ENCODE measurements at places on chromosomes 4 and X.

DNA sequence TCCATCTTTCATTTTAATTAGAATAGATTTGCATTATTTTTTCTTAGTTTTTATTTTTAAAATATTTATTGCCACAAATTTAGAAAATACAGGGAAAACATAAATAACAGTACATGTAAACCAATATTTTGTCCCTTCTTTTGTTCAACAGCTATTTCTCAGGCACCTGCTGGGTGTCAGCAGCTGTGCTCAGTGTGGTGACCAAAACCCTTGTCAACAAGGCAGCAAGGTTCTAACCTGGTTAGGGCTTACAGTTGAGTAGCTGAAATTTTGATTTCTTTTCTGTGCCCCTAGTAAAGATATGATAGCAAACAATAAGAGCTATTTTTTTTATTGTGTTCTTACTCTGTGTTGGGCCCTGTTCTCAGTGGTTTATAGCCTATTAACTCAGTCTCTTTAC, 128.1 kb downstream of the PTTG2 start:
- no peak for DNase-seq

- no peak for DNase-seq
Measured at GRCh38 chr4:98773638-98774037, 115.2 kb upstream of the TSPAN5 start.

DNA sequence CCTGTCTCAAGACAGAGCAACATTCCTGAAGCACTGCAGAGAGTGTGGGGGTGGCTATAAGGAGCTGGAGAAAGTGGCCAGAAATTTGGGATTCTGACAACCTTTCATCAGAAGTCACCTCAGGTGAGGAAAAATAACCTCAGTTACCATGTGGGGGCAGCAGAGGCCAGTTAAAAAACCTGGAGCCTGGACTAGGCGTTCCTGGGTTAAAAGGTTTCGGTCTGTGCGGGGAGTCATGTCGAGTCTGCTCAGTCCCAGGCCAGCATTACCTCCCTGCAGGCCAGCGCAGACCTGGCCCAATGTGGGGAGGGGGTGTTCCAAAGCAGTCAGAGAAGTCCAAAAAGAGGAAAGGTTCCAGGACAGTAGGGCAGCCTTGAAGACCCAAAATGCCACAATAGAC, 10.9 kb upstream of the NALF2 start:
- DNase-seq: no peak

- DNase-seq: no peak
Measured at GRCh38 chr4:47490550-47490949, 5.5 kb downstream of the ATP10D start.

DNA sequence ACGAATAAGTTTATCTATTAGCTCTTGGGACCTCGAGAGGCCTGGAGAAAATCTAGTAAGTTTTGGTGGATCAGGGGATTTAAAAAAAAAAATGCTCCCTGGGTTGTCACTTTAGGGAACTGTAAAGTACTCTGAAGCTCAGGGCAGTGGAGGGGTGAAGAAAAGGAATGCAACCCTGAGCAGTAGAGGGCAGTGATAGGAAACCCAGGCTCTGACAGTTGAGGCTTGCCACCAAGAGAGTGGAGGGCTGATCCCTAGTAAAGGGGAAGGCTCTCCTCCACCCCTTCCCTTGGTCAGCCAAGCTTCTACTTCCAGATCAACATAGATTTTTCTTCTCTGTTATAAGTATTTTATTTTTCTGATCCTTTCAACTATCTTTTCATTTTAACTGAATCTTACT, 73.1 kb downstream of the FBXO8 start:
- DNase-seq: no peak

DNA sequence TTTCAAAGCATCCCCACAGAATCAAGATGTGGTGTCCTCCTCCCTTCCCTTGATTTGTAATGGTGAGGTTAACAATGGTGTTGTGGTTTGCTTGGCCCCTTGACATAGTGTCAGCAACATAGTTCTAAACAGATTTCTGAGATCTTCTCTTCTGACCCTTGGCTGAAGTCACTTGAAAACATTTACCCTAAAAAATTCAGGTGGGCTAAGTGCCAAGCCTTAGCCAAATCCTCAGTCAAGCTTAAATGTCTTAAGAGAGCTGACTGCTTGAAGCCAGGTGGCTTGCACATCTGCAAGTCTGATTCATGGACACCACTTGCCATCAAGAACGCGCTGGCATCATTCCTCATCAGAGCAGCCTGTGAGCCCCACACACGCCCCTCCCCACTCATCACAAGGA, 173.2 kb downstream of the MGST2 start:
- DNase-seq: no peak

- DNase-seq: no peak
Measured at GRCh38 chrX:65997978-65998717, 41.7 kb downstream of the VSIG4 start.

DNA sequence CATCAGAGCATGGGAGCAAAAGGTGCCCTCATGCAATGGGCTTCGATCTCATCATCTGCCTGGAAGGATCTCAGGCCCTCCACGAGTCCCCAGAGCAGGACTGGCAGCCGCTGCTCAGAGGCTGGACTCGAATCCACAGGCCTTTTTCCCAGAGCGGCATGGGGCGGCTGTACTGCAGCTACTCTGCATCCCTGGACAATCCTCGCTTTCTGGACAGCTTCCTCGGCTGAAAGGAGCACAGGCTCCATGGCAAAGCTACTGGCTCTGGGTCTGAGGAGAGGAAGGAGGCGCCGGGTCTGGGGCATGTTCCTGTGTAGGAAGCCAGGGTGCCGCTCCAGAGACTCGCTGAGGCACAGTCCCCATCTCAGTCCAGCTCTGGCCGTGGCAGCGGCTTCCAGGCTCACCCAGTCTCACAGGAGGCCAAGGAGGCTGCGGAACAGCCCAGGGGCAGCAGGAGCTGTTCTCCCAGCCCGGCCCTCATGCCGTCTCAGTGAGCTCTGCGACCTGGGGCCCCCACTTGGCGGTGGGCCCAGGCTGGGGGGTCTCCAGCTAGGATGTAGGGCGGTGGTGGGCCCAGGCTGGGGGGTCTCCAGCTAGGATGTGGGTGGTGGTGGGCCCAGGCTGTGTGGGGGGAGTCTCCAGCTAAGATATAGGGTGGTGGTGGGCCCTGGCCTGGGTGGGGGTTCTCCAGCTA, 2.7 kb upstream of the SPON2 start:
- DNase-seq: peak; percentile 28

DNA sequence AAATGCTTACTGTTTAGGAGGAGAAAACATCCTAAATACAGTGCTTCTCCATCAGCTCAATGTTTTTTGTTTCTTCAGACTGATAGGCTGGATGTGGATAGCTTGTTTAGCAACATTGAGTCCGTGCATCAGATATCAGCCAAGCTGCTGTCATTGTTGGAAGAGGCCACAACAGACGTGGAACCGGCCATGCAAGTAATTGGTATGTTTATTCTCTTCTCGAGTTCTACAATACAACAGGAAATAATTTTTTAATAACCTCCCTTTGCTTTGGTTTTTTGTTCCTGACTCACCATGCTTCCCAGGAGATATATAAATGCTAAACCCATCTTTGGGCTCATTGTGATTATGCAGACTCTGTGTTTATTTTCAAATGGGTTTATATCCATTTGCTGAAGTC, 60.9 kb downstream of the ARHGEF38 start:
- no peak for DNase-seq

DNA sequence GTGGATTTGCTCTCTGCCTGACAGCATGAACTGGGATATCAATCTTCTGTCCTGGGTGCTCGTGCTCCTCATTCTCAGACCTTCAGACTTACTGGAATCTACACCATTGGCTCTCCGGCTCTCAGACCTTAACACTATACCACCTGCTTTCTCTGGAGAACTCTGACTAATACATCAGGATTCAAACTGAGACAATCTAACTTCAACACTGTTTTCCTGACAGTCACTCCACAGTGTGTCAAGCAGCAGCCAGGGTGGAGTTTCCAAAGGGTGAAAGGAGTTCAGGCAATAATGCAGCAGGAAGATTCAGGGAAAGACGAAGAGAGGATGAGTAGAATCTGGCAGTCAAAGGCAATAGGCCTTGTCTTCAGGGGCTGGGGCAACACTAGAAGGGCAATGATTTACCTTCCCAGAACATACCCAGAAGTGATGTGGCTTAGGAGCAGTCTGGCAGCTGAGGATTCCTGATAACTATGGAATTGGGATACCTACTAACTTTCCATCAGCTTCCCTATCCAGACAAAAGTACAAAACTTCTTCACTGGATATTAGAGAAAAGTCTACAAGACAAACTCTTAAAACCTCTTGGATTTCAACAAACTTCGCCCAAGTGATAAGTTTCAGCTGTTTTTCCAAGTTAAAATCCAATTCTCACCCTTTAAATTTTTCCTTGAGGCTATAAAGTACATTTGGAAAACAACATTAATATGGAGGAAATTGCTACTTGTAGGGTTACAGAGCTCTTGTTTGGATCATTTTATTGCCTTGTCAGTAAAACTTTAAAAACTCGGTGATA, 58.4 kb upstream of the SLIT2 start:
- no peak for DNase-seq

DNA sequence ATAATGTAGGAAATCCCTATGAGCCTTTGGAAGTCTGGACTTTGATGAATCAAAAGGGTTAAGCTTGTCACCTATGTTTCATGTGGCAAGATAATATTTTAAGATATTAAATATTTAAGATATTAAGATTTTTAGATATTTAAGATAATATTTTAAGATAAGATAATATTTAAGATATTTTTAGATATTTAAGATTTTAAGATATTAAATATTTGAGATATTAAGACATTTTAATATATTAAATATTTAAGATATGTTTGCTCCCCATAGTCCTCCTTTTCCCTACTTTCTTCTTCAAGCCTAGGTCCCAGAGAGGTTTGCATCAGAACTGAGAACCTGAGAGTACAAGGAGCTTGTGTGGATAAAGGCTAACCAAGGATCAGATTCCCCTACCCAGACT, 478.4 kb upstream of the IGFBP7 start:
- no peak for DNase-seq

- DNase-seq: no peak
Measured at GRCh38 chrX:134683351-134684005, 25.2 kb upstream of the PLAC1 start.

DNA sequence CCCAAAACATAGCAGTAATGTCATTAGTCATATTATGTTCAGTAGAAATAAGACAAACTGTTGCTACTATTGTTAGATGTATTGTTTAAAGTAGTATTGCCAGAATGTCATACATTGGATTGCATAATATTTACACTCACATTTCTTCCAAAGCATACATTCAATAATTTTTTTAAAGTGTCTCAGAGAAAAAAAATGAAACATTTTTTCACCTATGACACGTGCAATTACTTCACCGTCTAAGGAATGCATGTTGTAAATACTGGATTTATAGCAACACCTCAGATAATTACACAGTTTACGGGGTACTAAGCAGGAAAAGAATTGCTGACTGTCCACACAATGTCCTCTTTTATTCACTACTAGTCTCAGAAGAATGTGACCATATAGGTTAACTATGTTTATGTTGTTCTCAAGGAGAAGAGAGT, 162.1 kb downstream of the PCDH18 start:
- no peak for DNase-seq

DNA sequence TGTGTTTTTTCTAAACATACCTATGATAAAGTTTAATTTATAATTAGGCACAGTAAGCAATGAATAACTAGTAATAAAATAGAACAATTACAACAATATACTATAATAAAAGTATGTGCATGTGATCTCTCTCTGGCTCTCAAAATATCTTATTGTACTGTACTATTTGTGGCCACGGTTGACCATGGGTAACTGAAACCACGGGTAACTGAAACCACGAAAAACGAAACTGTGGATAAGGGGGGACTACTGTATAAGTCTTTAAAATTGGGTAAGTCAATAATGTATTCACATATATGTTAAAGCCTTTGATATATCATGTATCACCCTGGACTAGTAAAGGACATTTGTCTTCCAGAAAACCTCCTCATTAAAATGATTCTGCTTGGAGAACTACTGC, 20.0 kb downstream of the TMEM154 start:
- DNase-seq: no peak

DNA sequence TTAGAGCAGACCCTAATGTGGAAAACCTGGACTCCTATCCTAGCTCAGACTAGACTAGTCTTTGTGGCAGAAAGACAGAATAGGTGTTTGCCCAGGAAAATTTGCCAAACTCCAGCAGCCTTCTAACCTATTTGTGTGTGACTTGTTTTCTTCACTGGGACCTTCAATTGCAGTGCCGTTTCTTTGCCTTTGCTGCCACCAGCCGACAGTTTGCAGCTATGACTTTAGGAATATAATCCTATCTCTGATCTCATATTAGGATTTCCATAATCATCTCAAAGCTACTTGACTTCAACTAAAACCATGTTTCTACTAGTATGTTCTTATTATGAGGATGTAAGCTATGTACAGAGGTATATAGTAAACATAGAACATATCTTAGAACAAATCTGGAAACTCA, 60.2 kb upstream of the PGAM4 start:
- DNase-seq: no peak

DNA sequence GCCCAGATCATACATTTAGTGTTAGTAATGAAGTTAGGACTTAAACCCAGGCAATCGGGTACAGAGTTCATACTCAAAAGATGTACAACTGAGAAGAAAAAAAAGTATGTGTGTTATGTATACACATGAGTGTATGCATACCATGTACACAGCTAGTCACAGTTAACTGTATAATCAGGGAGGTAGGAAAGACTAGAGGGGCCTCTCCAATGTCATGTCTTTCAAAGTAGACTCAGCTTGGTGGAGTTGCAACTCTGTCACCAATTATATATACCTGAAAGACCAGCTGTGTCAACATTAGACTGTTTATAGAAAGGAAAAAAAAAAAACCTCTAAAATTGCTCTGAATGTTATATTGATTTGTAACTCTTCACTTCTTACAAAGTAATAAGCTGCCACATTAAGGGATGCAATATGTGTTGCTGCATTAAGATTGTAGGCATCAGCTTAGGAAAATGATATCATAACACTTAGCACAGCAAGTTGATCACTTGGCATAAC, 167.5 kb downstream of the DCTD start:
- no peak for DNase-seq

DNA sequence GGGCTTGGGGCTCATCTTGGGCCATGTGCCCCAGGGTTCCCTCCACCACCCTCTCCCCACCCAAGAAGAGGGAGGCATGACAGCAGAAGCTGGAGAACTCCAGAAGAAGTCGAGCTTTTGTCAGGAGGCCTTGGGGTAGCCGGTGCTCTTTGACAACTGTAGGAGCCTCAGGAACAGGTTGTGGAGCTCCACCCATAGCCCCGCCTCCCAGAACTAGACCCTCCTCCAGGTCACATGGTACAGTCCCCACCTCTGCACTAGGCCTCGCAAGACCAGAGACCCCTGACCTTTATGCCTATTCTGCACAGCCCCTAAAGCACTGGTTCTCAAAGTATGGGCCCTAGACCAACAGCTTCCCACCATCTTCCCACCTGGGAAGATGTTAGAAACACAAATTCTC, 8.0 kb upstream of the MORC4 start:
- no peak for DNase-seq

DNA sequence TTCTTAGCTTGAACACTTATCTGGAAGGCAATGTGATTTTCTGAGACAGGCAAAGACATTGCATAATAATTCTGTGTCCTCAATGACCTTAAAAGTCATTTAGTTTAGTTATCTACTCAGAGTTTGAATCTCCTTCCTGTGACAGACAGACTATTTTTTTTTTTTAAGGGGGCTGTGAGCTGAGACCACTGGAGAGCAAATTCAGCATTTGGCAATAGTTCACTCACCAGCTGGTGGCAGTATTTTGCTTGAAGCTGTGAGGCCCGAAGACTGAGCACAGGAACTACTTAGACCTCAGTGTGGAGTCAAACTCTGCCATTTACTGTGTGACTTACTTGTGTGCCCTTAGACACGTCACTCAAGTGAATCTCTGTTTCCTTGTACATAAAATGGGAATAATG, 22.9 kb upstream of the CPE start:
- DNase-seq: no peak

Measured in tibial artery (tissue), 4 donors.